Forelimb muscle (tissue), 1 donor: ENCODE measurements at places on chromosomes 5 and 9.

- DNase-seq = no peak
These were observed 18.9 kb downstream of the AMBP start for GRCh38 chr9:114059047-114059803.

DNA sequence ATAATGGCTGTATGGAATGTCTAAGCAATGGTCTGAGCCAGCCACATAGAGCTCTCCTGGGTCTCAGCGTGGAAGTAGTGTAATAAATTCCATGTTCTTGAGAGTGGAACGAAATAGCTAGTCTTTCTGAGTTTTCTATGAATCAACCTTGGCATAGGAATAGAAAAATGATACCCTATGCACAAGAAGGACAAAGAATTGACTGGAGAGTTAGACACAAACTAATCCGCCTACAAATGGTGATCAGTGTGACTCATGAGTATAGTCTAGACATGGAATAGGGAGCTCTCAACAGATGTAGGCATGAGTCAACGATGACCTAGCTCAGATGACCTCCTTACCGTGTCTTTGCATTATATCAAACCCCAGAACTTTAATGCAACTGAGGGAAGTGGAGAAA is 256.8 kb upstream of the GRIN3A start:
- no peak for DNase-seq

- DNase-seq = no peak
These were observed 99.2 kb downstream of the ARRDC3 start for GRCh38 chr5:91283899-91284298.

GRCh38 chr5:157245886-157246285 is 20.0 kb upstream of the CYFIP2 start:
- DNase-seq = no peak

DNA sequence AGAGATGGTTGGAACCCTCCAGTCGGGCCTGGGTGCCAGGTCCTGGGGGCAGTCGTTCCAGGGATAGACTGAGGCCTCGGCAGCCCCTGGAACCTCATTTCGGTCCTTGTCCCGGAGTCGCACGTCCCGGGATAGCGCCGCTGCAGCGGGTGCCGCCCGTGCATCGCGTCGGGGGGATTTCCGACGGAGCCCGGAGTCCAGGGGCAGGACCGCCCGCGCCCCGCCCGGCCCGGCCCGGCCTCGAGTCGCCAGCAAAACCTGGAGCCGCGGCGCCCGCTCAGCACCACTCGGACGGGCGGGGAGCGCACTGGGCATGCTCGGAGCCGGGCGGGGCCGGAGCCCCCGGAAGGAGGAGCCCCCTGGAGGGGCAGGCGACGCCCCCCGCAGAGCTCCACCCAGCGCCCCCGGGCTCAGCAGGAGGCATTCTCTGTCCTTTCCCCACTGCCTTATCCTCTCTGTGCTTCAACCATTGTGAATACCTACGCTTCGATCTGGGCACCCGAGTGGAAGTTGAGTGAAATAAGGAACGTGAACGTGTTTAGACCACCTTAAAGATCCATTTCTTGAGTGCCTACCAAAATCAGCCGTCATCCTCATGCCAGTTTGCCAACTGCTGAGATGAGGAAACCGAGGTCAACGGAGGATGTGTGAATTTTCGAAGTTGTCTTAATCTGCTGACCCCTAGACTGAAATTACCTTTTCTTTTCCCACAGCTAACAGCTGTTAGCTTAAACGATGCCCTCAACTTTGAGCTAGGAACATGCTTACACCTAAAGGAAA is 1.7 kb upstream of the PTPN3 start:
- no peak for DNase-seq

DNA sequence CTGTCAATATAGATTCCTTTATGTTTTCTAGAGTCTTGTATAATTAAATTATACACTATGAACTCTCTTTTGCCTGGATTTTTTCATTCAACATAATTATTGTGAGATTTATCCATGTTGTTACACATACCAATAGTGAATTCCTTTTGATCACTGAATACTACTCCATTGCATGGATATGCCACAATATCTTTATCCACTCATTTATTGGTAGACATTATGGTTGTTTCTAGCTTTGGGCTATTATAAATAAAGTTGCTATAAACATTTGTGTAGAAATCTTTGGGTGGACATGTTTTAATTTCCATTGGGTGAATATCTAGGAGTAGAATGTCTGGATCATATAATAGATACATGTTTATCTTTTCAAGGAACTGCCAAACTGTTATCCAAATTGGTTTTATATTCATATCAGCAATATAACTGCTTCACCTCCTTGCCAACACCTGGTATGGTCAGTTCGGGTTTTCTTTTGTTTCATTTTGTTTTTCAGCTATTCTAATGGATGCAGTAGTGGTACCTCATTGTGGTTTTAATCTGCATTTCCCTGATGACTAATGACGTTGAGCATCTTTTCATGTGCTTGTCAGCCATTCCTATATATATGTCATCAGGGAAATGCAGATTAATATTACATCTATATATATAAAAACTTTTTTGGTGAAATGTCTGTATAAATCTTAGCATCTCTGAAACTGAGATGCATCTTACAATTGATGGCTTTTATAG is 32.1 kb upstream of the TCF7 start:
- no peak for DNase-seq

DNA sequence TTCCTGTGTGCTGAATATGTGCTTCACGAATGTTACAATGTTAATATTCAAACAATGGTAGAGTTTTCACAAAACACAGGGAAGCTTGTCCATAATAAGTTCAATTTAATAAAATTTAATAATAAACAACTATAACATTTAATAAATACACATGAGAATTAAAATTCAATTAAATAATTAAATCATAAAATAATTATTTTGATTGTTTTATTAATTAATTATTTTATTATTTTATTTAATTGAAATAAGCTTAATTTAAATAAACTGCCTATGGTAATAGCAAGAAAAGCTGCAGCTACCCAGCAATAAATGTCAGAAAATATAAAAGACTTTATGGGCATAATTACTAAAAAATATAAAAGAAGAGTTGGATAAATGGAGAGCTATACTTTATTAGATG is 149.0 kb upstream of the NFIB start:
- no peak for DNase-seq

DNA sequence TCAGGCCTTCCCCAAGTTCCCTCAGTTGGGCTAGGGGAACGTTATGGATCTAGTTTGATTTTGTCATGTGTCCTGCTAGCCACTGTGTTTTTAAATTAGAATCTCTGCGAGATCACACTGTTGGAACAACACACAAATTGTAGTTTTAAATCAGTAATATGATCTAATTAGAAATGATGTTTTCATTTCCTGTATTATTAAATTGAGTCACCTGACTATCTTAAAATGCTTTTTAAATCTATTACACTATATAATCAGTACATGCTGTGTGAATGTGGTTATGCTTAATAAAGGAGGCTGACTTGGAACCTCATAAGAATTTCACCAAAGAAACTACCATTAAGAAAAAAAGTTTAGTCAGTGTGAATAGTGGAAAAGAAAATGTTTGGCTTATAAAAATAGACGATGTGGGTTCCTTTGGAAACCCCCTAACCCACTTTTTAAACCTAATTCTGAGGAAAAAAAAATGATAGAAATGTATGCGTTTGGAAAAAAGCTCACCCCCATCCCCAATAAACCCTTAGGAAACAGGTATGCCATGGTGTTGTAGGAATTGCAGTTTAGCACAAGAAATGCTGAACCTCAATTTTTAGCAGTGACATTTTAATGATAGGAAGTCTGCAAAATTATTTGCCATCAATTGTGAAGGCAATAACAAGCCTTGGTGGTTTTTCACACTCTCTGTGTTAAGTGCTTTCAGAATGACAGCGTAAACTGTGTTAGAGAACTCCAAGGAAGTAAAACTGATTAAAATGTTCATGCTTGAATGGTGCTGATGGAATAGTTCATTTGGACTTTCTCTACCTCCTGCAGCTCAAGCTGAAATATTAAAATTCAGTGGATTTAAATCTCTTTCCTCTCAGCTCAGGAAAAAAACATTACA is 59.0 kb downstream of the TLE4 start:
- no peak for DNase-seq

DNA sequence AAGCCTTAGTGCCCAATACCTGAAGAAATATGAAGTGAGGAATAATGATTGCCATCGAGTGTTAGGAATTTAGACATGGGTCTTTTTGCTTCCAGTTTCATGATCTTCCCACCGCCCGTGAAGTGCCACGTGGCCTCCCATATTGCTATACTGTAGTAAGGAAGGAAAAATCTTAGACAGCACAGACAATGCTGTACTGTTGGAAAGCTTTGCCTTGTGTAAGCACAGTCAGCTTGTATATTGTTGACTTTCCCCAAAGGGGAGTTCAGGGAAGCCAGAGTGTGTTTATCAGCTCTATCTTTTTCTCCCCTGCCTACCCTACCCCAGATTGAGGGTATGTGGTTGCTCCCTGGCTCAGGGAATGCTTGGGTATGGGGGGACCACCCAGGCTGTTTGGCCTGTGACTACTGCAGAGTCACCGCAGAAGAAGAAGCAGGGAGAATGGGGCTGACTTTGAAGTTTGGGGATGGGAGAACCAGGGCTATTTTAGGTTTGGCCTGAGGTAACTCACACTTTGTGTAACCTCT is 161.8 kb upstream of the MEF2C start:
- no peak for DNase-seq

DNA sequence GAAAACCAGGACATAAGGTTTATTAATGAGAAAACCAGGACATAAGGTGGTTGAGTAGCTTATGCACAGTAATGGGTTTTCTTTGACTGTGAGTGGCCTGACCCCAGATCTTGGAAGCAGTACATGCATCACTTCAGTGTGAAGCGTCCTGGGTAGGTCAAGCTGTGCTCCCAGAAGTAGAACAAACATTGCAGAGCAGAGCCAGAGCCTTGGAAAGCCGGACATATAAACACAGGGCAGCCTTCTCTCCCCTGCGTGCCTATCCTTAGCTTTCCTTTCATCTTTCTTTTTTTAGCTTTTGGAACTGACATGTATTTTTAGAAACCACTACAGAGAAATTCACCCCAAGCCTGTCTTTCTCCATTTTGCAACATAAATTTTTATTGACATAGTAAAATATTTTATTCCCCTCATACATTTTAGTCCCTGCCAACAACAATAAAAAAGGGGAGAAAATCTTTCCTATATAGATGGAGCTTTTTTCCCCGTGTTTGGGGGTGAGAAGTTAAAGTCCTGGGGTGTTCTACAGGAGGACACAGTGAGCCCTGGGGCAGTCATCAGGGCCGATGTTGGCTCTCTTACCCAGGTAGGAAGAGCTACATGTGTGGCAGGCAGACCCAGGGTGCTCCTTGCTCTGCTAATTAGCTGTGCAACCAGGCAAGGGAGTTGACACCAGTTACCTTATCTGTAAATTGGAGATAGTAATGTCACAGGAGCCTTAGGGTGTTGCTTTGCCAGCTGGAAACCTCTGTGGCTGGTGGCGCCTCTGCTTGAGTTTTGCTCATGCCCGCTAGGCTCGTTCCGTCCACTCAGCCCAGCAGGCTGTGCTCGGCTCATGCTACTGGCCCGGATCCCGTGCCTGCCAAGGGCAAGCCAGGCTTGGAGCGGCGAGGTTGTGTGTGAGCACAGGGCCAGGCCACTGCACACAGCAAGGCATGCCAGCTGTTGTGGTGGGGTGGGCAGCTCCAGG is 389.6 kb downstream of the KDM4C start:
- DNase-seq = no peak

DNA sequence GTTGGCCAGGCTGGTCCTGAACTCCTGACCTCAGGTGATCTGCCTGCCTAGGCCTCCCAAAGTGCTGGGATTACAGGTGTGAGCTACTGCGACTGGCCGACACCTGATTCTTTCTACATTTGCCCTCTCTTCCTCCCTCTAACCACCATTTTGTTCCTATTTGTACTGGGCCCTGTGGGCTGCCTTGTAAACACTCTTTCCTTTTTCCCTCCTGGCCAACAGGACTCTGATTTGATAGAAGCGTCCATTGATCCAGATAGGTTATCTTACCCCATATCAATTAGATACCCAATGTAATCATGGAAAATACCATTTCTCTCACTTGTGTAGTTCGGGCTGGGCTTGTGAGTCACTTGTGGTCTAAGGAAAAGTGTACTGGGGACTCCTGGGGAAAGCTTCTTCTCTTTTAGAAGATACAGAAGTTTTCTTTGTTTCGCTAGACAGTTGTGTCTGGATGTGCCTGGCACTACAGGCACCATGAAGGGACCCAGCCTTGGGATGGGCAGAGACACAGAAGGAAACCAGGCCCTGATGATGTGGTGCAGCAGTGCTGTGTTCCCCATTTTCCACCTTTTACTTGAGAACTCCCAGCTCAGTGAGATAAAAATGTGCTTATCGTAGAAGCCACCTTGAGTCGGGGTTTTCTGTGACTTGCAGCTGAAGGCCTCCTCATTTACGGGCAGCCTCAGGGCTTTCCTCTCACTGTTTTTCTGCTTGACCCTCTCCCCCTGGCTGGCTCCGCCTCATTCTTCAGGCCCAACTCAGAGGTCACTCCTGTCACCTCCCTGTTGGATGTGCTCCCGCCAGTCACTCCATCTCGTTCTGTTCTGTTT is 32.8 kb upstream of the CPEB4 start:
- no peak for DNase-seq

- no peak for DNase-seq
These were observed 97.9 kb downstream of the ADAMTS6 start for GRCh38 chr5:65383859-65384258.

DNA sequence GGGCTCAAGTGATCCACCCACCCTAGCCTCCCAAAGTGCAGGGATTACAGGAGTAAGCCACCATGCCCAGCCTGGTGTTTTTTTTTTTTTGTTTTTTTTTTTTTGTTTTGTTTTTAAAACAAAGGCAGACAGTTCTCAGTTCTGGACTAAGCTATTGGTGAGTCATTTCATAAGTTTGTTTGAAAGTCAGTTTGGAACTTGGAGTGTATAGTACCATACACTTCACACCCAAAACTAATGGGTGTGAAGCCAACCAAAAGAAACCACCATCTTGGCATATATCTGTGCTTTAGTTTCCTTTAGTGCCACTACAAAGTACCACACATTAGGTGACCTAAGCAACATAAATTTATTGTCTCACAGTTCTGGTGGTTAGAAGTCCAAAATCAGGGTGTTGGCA is 13.4 kb downstream of the MAST4 start:
- no peak for DNase-seq

- DNase-seq = peak; percentile 62
These were observed 31.9 kb upstream of the TARS1 start for GRCh38 chr5:33408816-33409215.

GRCh38 chr5:139882961-139883539 is 87.4 kb downstream of the PSD2 start:
- DNase-seq = no peak

GRCh38 chr5:180283026-180283615 is 8.8 kb downstream of the MAPK9 start:
- no peak for DNase-seq

- no peak for DNase-seq
These were observed 15.2 kb downstream of the HTR4 start for GRCh38 chr5:148639081-148639480.
